ENCODE measurements at places on chromosomes 1 and 21.

DNA sequence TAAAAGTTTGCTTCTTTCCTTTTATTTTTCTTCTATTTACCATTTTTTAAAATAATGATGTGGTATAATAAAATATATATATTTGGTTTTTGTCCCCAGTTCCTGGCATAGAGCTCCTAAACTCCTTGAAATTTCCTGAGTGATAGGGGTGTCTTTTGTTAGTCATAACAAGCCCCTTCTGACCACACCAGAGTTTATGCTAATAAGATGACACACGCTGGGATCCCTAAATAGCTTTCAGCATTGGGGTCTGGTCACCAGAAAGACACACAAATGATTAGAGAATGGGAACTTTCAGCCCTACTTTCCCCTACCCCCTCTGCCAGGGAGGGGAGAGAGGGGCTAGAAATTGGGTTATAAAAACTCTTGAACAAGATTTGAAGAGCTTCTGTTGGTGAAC, 56.2 kb downstream of the COL24A1 start:
- H3K36me3 ChIP-seq = no peaks in the 10 kb centered on the region
- H3K27me3 ChIP-seq = no peaks in the 10 kb centered on the region
- H3K27ac ChIP-seq = no peak overlapping the region
- no peaks in the 10 kb centered on the region for H3K4me1 ChIP-seq
- DNase-seq = no peak
- no peak overlapping the region for H3K4me3 ChIP-seq

GRCh38 chr21:45542242-45542666, at the start of gene SLC19A1:
Gene SLC19A1 (minus strand): TSS chr21:45542440. CDS start chr21:45537959, 4,481 bp downstream.
- H3K4me1 ChIP-seq = peaks cover 20% of the 10 kb centered on the region
- peak within 1 kb of the TSS; percentile 65 for H3K27ac ChIP-seq
- no peaks in the 10 kb centered on the region for H3K36me3 ChIP-seq
- DNase-seq = peak; percentile 80
- no peaks in the 10 kb centered on the region for H3K27me3 ChIP-seq

DNA sequence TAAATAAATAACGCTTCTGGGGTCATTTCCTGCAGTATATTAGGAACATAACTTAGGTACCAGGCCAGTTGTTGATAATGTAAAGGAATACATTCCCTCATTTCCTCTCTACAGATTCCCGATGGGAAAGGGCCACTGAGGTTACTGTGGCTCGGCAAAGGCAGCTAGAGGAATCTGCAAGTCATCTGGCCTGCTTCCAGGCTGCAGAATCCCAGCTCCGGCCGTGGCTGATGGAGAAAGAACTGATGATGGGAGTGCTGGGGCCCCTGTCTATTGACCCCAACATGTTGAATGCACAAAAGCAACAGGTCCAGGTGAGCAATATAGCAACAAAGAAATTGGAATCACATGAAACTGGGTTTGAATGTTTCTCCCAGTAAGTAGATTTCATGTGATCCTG, 109.6 kb upstream of the BMP8A start:
- H3K4me1 ChIP-seq = no peaks in the 10 kb centered on the region
- H3K4me3 ChIP-seq = no peak overlapping the region
- peaks cover 74% of the 10 kb centered on the region for H3K36me3 ChIP-seq
- no peak for DNase-seq
- no peak overlapping the region for H3K27ac ChIP-seq
- H3K27me3 ChIP-seq = no peaks in the 10 kb centered on the region

- no peak for DNase-seq
- H3K36me3 ChIP-seq = no peaks in the 10 kb centered on the region
- no peak overlapping the region for H3K27ac ChIP-seq
- peaks cover 9% of the 10 kb centered on the region for H3K27me3 ChIP-seq
Observed at GRCh38 chr1:31753707-31754349, 10.3 kb downstream of the ADGRB2 start.

- no peaks in the 10 kb centered on the region for H3K27me3 ChIP-seq
- no peak overlapping the region for H3K4me3 ChIP-seq
- DNase-seq = no peak
- no peaks in the 10 kb centered on the region for H3K36me3 ChIP-seq
- no peak overlapping the region for H3K27ac ChIP-seq
Observed at GRCh38 chr21:35377505-35378090, 328.5 kb upstream of the RUNX1 start.

- peaks cover 19% of the 10 kb centered on the region for H3K27me3 ChIP-seq
- no peaks in the 10 kb centered on the region for H3K36me3 ChIP-seq
- no peak overlapping the region for H3K27ac ChIP-seq
- no peak overlapping the region for H3K4me3 ChIP-seq
- H3K4me1 ChIP-seq = no peaks in the 10 kb centered on the region
Observed at GRCh38 chr1:204972426-204972825, 70.6 kb upstream of the CNTN2 start.

DNA sequence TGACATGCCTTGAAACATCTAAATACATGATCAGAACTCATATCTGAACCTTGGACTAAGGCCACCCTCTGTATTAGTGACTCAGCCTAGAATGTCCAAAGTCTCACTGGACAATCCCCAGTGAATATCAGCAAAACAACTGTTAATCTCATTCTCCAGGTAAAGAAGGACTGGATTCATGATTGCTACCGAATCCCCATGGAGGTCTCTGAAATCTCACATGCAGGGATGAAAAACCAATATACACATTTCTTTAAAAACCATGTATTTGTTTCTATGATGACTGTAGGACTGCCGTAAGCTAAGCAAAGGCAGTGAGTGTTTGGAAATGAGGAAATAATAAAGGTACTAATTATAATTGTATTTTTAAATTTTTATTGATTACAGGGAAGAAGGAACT, at the start of gene OR2L3:
OR2L3 (plus strand) TSS at position 301 of the 400 bp plus-strand sequence. CDS start 13,846 bp downstream, outside the sequence.
- no peak within 1 kb of the TSS for H3K4me3 ChIP-seq
- DNase-seq = no peak
- no peaks in the 10 kb centered on the region for H3K27me3 ChIP-seq
- no peaks in the 10 kb centered on the region for H3K4me1 ChIP-seq
- no peak within 1 kb of the TSS for H3K27ac ChIP-seq

DNA sequence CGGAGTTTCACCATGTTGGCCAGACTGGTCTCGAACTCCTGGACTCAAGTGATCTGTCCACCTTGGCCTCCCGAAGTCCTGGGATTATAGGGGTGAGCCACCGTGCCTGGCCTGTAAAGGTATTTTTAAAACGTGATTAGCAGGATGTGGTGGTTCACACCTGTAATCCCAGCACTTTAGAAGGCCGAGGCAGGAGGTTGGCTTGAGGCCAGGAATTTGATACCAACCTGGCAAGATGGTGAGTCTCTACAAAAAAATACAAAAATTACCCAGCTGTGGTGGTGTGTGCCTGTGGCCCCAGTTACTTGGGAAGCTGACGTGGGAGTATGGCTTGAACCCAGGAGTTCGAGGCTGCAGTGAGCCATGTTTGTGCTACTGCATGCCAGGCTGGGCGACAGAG, 43.3 kb upstream of the SOD1 start:
- no peak overlapping the region for H3K4me3 ChIP-seq
- peaks cover 4% of the 10 kb centered on the region for H3K36me3 ChIP-seq
- no peak overlapping the region for H3K27ac ChIP-seq
- DNase-seq = no peak
- peaks cover 8% of the 10 kb centered on the region for H3K4me1 ChIP-seq

DNA sequence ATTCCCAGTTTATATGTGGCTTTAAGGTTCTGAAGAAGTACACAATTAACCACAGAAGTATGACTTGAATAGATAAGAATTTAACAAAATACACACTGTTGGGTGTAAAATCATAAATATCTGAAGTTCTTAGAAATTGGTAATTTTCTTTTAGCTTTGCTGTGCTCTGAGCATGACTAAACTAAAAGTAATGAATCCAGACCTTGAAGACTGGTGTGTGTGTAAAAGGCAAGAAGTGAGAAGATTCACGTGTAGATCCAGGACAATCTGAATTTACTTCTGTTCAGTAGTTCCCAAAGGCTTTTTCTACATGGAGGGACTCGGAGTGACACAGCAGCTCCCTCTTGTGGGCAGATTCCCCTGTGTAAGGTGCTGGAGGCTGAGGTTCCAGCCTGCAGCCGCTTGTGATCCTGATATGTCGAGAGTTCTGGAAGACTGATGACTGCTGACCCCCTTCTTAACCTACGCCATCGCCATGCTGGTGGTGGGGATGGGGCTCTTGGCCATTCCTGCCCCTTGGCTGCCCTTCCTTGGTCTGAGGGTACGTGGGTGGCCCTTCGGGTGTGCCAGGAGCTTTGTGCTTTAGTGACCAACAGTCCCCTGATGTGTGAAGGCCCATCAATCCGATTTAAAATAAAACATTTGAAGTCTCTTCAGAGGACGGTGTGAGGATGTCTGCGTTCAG, 62.7 kb downstream of the ADARB1 start:
- peak; percentile 71 for DNase-seq
- peaks cover 10% of the 10 kb centered on the region for H3K36me3 ChIP-seq
- no peak overlapping the region for H3K27ac ChIP-seq
- H3K4me3 ChIP-seq = no peak overlapping the region
- H3K4me1 ChIP-seq = peaks cover 22% of the 10 kb centered on the region

DNA sequence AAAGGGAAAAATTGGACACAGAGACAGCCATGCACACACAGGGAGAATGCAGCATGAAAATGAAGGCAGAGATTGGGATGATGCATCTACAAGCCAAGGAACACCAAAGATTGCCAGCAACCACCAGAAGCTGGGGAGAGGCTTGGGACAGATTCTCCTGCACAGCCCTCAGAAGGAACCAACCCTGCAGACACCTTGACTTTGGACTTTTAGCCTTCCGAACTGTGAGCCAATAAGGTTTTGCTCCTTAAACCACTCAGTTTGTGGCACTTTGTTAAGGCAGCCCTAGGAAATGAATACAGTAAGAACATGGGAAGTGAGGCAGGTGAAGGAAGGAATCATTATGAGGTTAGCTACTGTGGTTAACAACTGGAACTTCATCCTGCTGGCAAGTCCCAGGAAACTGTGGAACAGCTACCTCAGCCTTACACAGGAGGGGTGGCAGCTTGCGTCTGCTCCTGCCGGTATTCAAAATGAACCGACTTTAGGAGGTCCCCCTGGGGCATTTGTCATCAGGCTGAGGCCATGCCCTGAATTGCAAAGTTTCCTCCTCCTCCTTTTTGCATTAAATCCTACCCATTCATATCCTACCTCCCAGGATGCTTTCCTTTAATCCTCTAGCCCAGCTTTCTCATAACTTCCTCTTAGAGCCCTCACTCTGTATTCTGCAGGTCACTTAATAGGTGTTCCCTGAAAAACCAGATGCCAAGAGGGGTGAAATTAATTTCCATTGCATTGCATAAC, 15.4 kb downstream of the CD247 start:
- peaks cover 89% of the 10 kb centered on the region for H3K4me1 ChIP-seq
- no peak overlapping the region for H3K4me3 ChIP-seq
- peak overlapping the region; percentile 86 for H3K27ac ChIP-seq
- H3K36me3 ChIP-seq = peaks cover 80% of the 10 kb centered on the region
- DNase-seq = peak; percentile 12
- H3K27me3 ChIP-seq = no peaks in the 10 kb centered on the region

DNA sequence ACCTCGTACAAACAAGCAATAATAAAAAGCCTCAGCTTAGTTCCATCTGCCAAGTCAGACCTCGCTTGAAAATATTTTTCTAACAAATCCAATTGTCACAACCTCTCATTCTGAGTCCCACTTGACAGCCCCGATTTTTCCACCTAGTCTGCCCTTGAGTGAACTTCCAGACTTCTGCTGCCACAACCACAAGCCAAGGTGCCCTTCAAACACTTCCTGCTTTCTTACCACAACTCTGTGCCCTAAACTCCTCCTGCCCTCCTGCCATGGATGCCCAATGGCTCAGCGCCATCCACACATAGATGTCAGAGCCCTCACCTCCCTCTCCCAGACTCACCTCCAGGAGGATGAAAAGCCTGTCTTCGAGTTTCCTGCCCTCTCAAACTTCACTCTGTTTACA, 3.9 kb downstream of the TMPRSS2 start:
- no peaks in the 10 kb centered on the region for H3K36me3 ChIP-seq
- peaks cover 58% of the 10 kb centered on the region for H3K27me3 ChIP-seq
- no peak for DNase-seq

GRCh38 chr1:201020040-201020591, 3.4 kb downstream of the KIF21B start:
- peak overlapping the region; percentile 99 for H3K27ac ChIP-seq
- peak overlapping the region; percentile 96 for H3K4me3 ChIP-seq
- H3K27me3 ChIP-seq = no peaks in the 10 kb centered on the region
- H3K4me1 ChIP-seq = peaks cover 74% of the 10 kb centered on the region
- H3K36me3 ChIP-seq = peaks cover 61% of the 10 kb centered on the region

- no peaks in the 10 kb centered on the region for H3K4me1 ChIP-seq
- H3K4me3 ChIP-seq = no peak overlapping the region
- DNase-seq = no peak
Observed at GRCh38 chr21:28445141-28445830, 547.4 kb downstream of the LTN1 start.

DNA sequence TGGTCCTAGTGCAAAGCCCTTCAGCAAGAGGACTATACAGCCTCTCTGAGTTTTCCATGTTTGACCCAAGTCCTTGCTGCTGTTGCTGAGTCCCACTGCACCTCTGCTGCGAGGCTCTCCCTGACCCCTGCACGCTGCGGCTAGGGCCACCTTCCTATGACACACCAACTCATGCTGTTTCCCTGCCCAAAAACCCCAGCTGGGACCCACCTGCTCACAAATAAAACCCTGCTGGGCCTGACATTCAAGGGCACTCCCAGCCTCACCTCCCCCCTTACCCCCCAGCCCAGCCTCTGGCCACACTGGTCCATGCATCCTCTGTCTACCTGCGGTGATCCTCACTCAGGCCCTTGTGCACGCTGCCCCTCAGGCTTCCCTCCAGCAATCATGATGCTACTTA, 12.3 kb upstream of the ASCL5 start:
- no peaks in the 10 kb centered on the region for H3K4me1 ChIP-seq
- DNase-seq = no peak
- no peaks in the 10 kb centered on the region for H3K36me3 ChIP-seq
- H3K4me3 ChIP-seq = no peak overlapping the region

Data from activated CD4-positive, alpha-beta memory T cell treated with anti-CD3 and anti-CD28 coated beads, Interleukin-2, amount 10 ng/mL, durations not matched to agents 7 days and 5 days (primary cell).